ENCODE measurements at places on chromosomes 2 and 18. TPM values are rescaled to one million over a fixed set of nuclear protein-coding genes. Genes with fewer than 3 reads are reported as not detected.

COL6A3 gene
- 664 TPM for total RNA-seq

ACTG2 gene
- total RNA-seq: under 0.01 TPM

KIF1A gene
- total RNA-seq: not detected

MRPL30 gene
- total RNA-seq: 32.4 TPM

EVX2 gene
- not detected for total RNA-seq

ASB1 gene
- 46.0 TPM for total RNA-seq

DPYSL5 gene
- total RNA-seq: not detected

GPR39 gene
- 2.3 TPM for total RNA-seq

FZD7 gene
- total RNA-seq: 10.7 TPM
